ENCODE measurements at places on chromosomes 12 and 14.

DNA sequence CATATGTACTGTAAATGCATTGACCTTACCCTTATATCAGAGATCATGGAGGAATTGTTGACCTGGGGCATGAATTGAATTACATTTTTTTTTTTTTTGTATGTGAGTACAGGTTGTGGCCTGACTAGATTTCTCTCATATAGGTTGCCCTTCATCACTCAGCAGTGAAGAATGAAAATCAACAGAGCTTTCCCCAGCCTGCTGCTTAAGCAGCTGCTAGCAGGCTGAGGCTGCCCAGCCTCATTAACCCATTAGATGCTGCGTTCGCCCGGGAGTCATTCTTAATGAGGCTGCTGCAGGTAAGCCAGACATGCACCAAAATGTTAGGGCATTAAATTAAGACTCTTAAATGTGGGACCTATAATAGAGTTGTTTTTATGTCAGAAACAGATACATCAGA lies 236.0 kb downstream of the ETNK1 start:
- DNase-seq, result no peak

DNA sequence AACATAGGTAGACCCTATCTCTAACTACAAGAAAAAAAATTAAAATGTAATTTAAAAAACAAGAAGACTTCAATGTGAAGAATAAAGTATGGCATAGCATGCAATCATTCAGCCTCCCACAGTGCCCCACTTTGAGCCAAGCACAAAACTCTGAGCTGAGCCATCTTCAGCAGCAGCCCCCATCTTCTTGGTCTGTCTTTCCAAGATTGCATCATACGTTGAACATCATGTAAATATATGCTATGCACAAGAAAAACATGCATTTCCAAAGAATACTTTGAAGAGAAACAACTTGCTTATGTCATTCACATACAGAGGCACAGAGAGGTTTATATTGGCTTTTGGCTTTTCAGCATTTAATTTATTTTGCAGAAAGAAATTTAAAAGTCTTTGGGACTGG lies 105.8 kb upstream of the TMPO start:
- no peak for DNase-seq

GRCh38 chr12:11741434-11742092 lies 92.1 kb downstream of the ETV6 start:
- DNase-seq, result no peak

- no peak for DNase-seq
Observed at GRCh38 chr12:97567619-97568110, 105.1 kb downstream of the RMST start.

DNA sequence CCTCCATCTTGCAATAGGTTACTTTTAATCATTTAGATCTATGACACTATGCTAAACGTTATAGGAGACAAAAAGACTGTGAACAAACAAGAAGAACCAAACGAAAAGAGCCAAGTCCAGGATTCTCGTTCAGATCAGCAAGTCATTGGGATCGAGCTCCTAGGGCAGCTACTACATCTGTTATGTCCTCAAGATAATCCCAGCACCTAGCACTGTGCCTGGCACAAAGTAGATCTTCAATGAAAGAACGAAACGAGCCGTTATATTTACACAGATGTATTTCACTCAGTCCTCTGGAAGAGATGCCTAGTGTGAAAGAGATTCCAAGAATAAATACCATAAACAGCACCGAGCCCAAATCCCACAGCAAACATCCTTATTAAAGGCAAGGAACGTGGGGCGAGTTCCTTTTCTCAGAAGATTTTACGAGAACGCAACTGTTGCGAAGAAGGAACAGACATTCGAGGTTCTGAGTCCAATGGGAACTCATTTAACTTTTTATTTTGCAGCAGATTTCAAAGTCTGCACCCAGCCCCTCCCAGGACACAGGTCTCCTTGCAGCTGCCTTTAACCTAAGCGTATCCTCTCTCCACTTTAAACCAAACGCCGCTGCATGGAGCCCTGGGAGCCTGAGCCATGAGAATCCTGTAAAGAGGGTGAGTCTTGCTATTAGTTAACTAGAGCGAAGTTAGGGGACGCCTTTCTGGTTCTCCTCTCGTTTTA lies 544 bp upstream of the TDP1 start:
- no peak for DNase-seq

DNA sequence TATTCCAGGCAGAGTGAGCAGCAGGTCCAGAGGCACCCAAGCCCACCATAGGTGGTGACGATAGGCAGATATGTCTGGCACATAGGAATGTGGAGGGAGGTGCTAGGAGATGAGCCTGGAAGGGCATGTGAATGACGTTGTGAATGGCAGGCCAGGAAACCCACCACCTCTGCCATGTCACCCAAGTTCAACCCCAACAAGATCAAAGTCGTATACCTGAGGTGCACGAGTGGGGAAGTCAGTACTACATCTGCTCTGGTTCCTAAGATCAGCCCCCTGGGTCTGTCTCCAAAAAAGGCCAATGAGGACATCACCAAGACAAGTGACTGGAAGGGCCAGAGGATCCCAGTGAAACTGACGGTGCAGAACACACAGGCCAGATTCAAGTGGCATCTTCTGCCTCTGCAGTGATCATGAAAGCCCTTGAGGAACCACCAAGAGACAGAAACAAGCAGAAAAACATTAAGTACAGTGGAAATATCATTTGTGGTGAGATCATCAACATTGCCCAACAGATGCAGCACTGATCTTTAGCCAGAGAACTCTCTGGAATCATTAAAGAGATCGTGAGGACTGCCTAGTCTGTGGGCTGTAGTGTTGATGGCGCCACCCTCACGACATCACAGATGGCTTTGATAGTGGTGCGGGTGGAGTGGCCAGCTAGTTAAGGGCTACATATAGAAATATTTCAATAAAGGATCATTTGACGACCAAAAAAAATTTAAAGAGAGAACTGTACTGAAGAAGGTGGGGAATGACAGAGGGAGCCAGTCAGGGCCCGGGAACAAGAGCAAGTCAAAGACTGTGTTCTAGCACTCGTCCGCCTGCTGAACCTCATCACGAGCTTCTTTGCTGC lies 99.7 kb downstream of the ZFP36L1 start:
- no peak for DNase-seq

DNA sequence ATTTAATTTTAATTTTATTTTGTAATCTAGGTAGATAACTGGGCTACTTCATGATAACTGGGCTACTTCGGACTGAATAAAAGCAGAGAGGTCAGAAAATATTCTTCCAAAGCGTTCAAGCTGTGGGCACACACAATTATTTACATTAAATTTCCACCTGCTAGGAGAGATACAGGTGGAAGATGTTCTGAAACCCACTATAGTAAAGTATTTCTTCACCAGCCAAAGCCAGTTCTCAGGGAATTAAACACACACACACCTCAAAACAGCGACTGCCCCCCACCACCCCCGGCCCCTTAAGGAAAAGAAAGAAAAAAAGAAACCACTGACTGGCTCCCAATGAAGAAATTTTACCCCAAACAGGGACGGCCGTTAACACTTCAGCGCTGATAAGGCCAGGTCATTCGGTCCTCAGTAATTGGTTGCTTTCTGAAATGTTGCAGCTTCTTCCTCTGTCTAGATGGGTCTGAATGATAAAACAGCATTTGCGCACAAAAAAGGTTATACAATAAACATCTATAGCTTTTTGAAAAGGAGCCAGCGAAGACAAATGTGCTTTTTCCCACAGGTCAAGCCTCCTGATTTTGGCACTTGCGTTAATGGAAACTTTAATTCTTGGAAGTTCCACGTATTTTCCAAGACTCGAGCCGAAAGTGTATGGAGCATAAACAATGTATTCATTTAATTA lies 771 bp upstream of the KCNJ8 start:
- DNase-seq, result no peak

DNA sequence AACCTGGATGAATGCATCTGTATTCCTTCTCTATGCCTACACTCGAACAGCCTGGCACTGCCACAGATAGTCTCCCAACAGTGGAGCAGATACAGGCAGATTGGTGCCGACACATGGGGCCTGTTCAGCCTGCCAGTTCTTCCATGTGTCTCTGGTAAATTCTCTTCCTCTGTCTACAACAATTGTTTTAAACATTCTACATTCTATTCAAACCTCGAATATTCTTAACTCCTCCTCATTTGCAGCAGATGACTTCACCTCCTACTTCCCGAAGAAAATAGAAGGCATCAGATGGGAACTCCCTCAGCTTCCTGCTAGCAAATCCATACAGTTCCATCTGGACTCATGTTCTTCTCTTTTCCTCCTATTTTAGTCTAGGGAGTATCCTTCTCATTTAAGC lies 43.1 kb upstream of the OTOGL start:
- DNase-seq, result no peak

GRCh38 chr14:74223016-74223415 lies 16.2 kb upstream of the VSX2 start:
- no peak for DNase-seq
